ENCODE measurements at places on chromosomes 5 and 9.

- no peak for DNase-seq
Observed at GRCh38 chr9:91818225-91818585, 131.8 kb downstream of the ROR2 start.

GRCh38 chr5:118723021-118723338 is 265.4 kb downstream of the DTWD2 start:
- DNase-seq: no peak

GRCh38 chr5:172733131-172733973 is 37.6 kb downstream of the DUSP1 start:
- no peak for DNase-seq

GRCh38 chr5:159886296-159886695 is 30.0 kb upstream of the ADRA1B start:
- DNase-seq: no peak

GRCh38 chr5:44446399-44446798 is 57.2 kb upstream of the FGF10 start:
- no peak for DNase-seq

GRCh38 chr9:119802133-119802532 is 432.9 kb upstream of the BRINP1 start:
- no peak for DNase-seq

DNA sequence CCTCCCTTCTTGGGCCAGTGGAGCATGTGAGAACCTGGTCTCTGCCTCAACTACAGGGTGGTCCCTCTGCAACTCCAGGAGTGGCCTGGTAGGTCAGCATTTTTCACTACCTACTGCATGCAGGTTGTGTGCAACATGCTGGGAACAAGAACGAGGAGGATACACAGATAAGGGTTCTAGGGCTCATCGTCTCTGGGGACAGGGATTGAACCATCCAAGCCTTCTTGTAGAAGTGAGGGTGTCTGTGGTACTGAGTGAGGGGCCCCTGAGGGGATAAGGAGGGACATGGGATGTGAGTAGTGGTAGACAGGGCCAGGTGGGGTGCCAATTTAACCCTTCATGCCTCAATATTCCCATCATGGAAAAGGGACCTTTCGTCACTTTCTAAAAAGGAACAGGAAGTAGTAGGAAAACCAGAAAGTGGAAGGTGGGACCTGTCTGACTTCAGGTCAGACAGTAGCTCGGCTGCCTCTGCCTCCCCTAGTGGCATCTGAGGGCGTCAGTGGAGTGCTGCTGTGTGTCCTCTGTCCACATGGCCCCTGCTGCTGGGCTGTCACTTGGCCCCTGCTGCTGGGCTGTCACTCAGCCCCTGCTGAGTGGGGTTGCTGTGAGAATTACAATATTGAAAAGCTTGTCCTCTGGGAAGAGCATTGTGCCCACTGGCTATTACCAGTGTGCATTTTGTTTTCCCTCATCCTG is 48.6 kb upstream of the RNU6ATAC start:
- DNase-seq: no peak

DNA sequence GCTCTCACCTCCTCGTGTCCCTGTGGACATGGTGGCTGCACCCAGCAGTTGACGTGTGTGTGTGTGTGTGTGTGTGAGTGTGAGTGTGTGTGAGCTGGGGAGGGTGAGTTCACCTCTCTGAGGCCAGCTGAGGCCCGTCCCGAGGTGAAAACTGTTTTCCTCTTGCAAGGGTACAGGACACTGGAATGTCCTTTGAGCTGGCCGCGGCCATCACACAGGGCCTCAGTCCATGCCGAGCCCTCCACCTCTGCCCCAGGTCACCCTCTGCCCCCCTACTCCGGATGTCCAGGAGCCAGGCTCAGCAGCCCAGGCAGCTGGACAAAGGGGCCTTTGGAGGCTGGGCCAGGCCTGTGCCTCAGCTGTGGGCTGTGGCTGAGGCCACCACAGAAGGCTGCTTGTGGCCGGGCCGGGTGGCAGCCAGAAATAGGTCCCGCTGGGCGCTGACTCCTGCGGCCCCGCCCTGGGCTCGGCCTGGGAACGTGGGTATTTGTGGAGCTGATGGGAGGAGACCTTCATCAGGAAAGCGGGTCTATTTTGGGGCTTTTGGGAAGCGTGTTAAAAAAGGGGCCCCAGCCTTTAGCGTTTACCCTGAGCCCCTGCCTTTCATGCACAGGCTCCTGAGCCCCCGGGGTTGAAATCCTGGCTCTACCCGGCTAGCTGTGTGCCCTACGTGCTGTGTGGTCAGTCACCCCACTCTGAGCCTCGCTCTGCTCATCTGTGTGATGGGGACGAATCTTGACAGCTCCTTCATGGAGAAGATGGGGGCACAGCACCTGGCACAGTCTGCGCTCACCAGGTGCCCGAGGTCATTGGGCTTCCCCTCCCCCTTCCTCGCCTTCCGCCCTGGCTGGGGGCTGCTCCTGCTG is 75.1 kb upstream of the IER5L start:
- no peak for DNase-seq

DNA sequence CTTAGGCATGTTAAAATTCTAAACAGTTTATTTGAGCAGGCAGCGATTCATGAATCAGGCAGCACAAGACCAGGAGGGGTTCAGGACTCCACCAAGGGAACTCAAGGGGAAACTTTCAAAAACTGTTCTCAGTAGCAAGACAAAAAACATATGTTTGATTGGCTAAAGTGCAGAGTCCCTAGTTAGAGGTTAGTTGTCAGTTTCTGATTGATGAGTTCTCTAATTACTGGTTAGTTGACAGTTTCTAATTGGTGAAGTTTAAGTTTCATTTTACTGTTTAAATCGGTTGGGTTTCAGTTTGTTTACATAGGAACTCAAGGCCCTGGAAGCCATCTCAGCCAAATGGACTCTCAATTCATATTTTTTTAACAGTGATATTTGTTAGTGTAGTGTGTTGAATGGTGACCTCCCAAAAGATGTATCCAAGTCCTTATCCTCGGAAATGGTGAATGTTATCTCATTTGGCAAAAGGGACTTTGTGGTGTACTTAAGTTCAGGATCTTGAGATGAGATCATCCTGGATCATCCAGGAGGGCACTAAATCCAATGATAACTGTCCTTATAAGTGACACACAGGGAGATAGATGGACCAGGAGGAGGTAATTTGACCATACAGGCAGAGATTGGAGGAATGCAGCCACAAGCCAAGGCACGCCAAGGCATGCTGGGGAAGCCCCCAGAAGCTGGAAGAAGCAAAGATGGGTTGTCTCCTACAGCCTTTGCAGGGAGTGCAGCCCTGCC is 219.2 kb upstream of the RAI14 start:
- DNase-seq: no peak

- no peak for DNase-seq
Observed at GRCh38 chr5:124796495-124796894, 50.1 kb upstream of the ZNF608 start.

GRCh38 chr9:131276094-131276888 is at the start of gene FAM78A:
FAM78A (minus strand) TSS chr9:131276510; CDS start chr9:131276179, 331 bp downstream.
- DNase-seq: no peak

DNA sequence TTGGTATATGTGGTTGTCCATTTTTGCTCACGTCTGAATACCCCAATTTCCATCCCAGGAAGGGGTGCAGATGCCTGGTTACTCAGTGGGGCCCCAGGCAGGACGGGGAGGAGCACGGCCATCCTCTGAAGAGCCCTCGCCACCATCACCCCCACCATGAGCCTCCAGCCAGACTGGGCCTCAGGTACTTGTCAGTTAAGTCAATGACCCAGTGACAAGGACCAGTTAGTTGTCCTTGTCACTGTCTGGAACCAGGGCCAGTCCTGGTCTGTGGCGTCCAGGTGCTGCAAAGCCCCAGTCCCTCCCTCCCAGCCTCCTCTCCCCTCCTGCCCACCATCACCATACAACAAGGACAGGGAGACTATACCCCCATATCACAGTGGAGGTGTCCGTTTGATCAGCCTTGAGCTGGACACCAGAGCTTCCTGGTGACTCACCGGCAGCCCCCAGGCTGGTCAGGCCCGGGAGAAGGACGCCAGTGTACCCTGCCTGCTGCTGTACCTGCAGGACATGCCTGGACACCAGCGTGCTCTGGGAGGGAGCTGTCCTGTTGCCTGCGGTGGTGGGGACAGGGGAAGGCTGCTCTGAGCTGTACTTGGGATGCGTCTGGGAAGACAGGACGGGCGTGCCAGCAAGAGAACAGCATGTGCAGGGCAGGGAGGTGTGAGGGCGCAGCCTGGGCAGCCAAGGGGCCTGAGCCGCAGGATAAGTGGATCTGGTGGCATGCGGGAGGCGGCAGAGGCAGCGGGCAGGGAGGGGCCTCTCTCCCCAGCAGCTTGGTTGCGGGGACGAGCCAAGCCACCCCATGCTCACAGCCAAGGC is 32.6 kb upstream of the TTLL11 start:
- no peak for DNase-seq

DNA sequence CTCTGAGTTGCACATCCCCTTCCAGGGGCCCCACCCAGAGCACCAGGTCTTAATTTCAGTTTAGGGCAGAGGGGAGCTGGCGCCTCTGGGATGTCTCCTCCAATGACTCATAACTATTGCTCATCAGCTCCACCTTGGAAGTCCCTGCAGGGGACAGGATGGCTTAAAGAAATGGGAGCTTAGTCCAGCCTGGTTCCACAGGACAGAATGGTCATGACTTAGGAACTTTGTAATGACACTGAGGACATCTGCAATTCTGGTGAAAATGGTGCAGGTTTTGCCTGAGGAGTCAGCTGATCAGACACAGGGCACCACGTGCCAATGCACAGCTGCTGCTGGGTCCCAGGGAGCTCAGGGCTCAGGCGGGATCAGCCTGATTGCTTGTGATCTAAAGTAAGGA is 16.4 kb upstream of the PPP1R26 start:
- no peak for DNase-seq

DNA sequence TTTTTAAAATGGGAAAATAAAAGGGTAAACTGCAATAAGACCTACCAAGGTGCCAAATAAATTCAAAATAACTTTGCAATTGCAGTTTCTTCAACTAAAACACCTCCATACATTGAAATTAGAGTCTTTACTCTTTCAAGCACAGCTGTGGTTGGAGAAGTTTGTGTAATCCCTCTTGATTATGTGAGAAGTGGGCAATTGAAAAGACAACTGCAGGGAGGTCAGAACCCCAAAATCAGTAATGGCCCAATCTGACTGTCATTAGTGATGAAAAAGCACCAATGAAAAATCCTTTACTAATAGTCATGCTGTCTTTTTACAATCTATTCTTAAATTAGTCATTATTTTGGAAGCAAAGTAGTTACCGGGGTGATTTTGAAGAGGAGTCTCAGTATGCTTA is 116.7 kb upstream of the RGMB start:
- DNase-seq: no peak

All from stimulated activated CD8-positive, alpha-beta memory T cell treated with anti-CD3 and anti-CD28 coated beads, Interleukin-4, amount 100 ng/mL, for 4 hours (primary cell).